T-helper 2 cell (primary cell): ENCODE measurements at places on chromosomes 13 and 19.

DNA sequence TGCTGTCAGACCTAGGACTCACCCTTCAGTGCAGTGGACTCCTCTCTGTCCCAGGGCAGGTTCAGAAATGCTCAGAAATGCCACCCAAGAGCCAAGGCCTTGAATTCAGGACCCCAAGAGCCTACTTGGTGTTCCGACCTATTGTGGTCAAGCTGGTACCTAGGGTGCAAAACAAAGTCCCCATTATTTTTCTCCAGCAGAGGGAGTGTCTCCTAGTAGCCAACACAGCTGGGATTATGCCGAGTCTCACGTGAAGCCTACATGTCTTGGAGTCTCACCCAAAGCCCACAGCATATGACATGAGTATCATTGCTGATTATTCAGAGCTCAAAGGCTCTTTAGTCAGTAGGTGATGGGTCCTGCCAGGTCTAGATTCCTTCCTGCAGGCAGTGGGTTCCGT lies 671.1 kb upstream of the SPRY2 start:
- no peak for DNase-seq

- DNase-seq: no peak
These were observed 69.2 kb downstream of the TEX26 start for GRCh38 chr13:31001647-31002046.

GRCh38 chr13:40494946-40495620 lies 171.4 kb downstream of the FOXO1 start:
- no peak for DNase-seq

DNA sequence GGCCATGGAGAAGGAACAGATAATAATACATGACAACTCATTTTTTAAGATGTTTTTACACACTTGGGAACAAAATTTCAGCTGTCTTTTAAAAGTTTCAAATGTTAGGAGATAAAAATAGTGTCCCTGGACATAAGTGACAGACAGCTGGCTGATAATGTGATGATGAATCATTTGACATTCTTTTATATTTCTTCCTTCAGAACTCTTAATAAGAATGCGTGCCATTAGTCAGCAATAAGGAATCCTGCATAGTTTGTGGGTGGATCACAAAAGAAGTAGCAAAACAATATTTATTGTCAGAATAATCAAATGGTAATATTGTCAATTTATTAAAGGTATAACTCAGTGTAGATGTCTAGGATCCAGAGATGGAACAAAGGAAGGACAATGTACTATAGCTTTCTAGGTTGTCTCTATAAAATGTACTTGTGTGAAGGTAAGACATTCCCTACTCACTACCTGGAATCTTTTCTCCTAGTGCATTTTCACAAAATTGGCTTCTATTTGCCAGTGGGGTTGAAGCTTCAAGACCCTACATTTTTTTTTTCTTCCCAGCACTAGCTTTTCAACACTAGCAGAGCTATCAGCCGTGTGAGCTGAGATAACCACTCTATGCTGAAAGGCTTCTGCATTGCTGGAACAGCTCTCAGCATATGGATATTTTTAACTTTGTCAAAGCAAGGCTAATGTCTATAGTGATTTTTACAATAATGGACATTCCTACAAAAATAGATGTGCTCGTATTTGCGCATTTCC lies 175.6 kb upstream of the SLITRK6 start:
- DNase-seq: no peak

- DNase-seq: no peak
These were observed 10.9 kb downstream of the PRAM1 start for GRCh38 chr19:8491574-8491973.

DNA sequence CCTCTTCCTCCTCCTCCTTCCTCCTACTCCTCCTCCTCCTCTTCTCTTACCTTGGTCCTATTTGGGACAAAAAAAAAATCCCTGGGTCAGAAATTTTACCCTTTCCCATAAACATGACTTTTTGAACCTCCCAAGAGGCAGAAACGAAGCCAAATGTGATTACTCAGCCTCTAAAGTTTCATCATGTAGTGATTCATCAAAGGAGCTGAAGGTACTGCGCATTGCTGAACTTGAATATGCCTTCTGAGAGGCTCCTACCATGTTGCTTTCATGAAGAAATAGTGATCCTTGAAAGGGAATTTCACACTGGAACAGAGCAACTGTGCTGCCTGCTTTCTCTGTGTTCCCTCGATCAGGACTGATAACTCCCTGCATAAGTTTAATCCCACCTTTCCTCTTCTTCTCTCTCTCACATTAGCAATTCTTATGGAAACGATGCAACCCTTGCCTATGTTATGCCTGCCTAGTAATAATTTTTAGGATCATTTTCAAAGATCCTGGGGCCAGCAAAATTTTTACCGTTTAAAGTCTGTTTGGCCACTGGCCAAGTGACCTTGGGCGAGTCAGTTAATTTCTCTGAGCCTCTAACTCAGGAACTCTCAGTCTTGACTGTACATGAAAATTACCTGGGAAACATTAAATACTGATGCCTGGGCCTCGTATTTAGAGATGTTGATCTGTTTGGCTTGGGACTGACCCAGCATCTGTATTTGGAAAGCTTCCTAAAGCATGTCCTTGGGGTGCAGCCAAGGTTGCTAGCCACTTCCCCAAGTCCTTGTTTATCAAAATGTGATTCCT lies 149.5 kb downstream of the DCT start:
- no peak for DNase-seq

GRCh38 chr19:18073197-18073596 lies 13.5 kb downstream of the IL12RB1 start:
- no peak for DNase-seq

DNA sequence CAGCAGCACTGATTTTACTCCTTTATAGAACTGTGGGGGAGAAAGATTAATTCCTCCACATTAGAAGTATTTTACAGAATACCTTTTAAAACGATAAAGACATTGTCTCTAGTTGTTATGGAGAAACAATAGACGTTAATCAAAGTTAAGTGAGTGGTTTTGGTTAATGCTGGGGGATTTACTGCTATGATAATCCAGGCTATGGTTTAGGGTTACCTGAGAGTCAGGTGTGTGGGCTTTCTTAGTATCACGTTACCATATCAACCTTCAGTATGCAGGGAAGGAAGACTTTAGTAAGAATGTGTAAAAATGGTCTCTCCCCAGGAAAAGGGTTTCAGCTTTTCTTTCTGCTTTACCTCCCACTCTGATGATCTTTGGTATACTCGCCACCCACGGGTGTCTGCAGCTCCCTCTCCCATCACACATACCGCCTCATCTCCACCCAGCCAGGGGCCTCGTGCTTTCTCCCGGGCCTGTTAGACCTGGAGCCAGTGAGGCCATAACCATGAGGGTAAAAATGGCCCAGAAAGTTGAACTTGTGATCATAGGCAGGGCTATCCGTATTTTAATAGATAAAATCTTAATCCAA lies 45.6 kb upstream of the WDFY2 start:
- no peak for DNase-seq

DNA sequence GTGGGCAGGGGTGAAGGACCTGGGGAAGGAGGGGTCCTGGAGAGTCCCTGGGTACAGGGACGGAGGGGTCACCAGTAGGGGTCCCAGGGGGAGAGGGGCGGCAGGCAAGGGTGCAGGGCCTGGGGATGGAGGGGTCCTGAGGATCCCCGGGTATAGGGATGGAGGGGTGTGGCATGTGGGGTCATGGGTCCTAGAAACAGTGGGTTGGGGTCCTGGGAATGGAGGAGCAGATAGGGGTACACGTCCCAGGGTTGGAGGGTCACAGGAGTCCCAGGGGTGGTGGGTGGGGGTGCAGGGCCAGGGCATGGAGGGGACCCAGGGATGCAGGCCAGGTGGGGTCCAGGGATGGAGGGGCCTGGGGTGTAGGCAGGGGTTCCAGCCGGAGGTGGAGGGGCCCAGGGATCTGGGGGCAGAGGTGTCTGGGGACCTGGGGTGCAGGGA lies 1.4 kb downstream of the BTBD2 start:
- DNase-seq: no peak

DNA sequence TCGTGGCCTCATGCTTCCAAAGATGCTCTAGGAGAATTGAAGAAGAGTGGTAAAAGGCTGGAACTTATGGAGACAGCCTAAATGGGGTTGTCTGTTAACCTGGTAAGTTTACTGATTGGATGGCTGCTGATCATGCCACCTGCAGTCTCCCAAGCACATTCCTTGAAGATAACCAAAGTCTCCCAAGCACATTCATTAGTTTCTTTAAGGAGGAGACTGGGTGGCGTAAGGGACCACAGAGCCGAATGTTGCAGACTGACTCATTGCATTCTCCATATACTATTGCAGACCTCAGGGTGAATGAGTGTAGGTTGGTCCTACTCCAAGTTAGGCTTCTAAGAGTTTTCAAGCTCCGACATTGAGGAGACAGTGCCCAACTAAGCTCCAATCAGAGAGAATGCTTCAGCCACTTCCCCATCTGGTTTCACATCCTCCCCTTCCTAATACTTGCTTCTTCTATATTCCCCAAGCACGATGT lies at the start of gene IGFL3:
Gene IGFL3, minus strand, starts transcription at position 51 of the 478 bp plus-strand sequence. Its CDS starts 39 bp downstream, at position 12.
- DNase-seq: no peak
